ENCODE measurements at places on chromosomes 2 and 18. TPM values are rescaled to one million over a fixed set of nuclear protein-coding genes. Genes with fewer than 3 reads are reported as not detected.

GRCh38 chr2:173521450-173522192 lies 166.9 kb downstream of the CDCA7 start:
- DNase-seq: no peak

- DNase-seq: no peak
These were observed 11.3 kb downstream of the ZNF519 start for GRCh38 chr18:14120926-14121325.

- no peak for DNase-seq
These were observed 50.6 kb upstream of the STPG4 start for GRCh38 chr2:47205576-47206141.

GRCh38 chr2:36413218-36413617 lies 57.6 kb downstream of the CRIM1 start:
- DNase-seq: no peak

DNA sequence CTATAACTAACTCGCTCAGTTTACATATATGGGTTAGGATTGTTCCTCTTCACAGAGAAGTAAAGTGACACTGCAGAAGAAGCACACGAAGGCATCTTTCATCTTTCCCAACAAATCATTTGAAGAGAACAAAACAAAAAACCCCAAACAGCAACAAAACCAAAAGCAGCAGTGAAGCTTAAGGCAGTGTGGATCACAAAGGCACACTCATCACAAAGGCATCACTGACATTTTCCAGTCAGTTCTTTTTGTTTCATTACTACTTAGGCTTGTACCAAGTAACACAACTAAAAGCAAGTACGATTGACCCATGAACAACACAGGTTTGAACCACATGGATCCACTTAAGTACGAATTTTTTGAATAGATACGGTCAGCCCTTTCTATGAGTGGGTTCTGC lies 75.7 kb downstream of the RNF152 start:
- no peak for DNase-seq

AQP4 gene
- 0.27 TPM for polyA plus RNA-seq

COLEC11 gene
- polyA plus RNA-seq: 9.2 TPM

ATP6V1B1 gene
- polyA plus RNA-seq: 1.4 TPM

DNA sequence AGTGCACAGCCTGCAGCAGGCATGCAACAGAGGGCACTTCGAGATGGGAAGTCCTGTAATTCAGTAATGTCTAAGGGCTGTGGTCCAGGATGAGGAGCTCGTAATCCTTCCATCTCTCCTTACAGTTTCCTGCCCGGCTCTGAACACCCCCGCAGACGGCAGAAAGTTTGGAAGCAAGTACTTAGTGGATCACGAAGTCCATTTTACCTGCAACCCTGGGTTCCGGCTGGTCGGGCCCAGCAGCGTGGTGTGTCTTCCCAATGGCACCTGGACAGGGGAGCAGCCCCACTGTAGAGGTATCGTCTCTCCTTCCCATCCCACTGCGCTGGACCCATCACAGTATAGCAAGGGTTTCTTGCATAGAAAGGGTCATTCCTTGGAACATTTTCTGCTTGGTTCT lies 26.7 kb downstream of the FBLN7 start:
- DNase-seq: no peak

RPRM gene
- polyA plus RNA-seq: 0.59 TPM

DNA sequence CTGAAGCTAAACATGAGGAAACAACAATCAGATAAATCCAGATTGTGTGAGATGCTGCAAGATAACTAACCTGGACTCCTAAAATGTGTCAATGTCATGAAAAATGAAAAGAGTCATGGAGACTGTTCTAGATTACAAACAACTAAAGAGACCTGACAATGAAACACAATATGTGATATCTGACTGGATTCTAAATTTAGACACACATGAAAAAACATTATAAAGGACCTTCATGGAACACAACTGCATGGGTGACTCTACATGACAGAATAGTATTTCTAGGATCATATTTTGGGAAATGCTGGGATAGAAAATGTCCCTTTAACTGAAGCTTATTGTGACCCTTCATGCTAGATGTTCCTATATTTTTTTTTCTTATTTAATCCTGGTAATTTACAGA lies 18.5 kb upstream of the SPTBN1 start:
- DNase-seq: no peak

GRCh38 chr2:41763141-41763540 lies 284.7 kb upstream of the PKDCC start:
- DNase-seq: no peak

LDLRAD4 gene
- polyA plus RNA-seq: 46.9 TPM

RPL31 gene
- polyA plus RNA-seq: 8,913 TPM

DNA sequence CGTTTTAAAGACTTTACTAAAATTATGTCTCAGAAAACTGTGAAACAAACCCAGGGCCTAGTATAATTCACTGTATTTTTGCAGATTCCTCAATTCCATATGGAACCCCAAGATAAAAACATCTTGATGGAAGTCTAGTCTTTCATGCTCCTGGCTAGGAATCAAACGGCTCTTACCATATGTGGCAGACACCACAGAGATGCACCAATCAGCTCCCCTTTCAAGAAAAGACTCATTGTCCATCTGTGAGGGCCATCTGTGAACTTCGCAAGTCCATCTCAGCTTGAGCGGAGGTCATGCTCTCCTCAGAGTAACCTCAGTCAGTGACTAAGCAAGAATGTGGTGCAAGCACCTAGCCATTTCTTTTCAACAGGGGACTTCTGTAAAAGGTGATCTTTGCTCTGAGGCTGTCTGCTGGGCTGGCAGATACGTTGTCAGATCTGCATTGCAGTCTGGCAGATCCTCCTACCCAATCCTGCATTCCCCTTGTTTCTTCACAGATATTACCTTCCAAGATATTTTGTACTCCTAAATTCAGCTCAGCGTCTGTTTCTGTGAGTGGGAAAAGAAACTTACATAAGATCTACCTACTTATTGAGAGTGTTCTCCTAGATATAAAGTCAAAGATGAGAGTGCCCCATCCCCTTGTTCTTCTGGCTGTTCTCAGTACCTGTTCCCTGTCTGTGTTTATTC lies 419.3 kb downstream of the SPAG16 start:
- DNase-seq: no peak

DNA sequence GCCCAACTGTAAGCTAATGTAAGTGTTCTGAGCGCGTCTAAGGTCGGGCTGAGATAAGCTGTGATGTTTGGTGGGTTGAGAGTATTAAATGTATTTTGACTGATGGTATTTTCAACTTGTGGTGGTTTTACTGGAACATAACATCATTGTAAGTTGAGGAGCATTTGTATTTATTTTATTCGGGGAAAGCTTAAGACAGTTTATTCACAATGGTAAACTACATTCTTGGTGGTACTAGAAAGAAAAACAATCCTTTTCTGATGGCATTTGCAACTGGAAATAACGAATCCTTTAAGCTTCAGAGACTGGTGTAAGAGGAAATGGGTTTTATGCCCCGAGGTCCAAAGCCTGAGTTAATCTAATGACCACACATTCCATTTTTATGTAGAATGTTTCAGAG lies 283.3 kb upstream of the NETO1 start:
- DNase-seq: no peak

DNA sequence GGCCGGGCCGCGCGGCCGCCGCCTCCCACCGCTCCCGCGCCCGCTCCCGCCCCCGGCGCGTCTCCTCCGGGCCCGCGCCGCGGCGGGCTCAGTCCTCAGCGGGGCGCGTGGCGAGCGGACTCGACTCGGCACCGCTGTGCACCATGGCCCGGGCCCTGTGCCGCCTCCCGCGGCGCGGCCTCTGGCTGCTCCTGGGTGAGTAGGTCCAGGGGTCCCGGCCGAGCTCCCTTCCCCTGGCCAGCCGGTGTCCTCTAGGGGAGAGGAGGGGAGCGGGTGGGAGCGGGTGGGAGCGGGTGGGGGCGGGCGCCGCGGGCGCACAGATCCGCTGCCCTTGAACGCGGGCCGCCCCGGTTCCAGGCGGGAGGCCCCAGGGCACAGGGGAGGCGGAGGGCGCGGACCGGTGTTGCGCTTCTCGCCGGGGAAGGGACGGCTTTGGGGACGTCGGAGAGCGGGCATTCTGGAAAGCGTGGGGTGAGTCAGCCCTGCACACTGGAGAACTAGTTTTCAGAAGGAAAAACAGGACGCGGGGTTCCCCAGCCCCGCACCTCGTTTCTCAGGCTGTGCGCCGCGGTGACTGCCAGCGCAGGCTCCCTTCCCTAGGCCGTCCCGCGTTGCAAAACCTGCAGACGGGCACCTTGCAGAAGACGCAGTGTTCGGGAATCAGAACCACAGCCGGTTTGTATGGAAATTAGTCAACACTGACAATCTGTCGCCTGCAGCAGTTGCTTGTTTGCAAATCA lies at the start of gene RAMP1:
TSS of gene RAMP1 (plus strand) at position 91 of the 740 bp plus-strand sequence. CDS start at position 144, 53 bp downstream.
- no peak for DNase-seq

IL36RN gene
- polyA plus RNA-seq: 2.4 TPM

DNA sequence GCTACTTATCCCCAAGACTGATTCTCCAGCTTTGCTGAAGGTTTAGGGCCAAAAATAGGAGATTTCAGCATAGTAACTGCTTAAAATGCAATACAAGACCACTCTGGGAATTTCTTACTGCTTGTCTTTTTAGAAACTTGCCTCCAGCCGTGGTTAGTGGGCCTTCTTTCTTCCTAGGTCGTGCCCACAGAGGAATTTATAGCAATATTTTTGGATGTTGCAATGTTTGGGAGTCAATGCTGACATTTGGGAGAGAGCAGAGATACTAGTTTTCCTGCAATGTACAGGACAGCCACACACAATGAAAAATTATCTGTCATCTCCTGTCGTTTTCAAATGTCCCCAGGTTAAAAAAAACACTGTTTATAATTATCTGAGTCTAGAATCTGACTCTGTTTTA lies 25.6 kb upstream of the CERS6 start:
- DNase-seq: no peak

DNA sequence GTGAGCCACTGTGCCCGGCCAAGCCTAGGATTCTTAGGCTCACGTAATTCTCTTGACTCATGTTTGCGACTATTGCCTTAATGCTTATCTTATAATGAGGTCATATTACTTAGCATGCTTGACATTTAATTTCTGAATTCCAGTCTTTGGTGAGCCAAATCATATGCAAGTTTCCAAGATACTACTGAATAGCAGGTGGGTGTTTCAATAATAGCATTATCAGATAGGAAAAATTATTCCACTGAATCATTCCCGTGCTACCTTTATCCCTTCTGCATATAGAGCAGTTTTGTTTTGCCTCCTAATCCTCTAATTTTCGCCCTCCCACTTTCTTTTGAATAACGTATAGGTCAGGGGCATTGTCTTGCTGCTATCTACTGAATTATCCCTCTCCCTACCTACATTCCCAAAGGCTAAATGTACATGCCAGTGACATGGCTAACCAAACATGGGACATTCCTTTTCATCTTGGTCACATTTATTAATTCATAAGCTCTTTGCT lies 4.9 kb downstream of the DAW1 start:
- no peak for DNase-seq

LIMS3 gene
- 0.59 TPM for polyA plus RNA-seq

GRCh38 chr2:41963661-41964525 lies 83.9 kb upstream of the PKDCC start:
- no peak for DNase-seq

MSH2 gene
- 24.2 TPM for polyA plus RNA-seq

- no peak for DNase-seq
These were observed 190.7 kb downstream of the DLGAP1 start for GRCh38 chr18:4264347-4264791.

SPATS2L gene
- 58.3 TPM for polyA plus RNA-seq

DNA sequence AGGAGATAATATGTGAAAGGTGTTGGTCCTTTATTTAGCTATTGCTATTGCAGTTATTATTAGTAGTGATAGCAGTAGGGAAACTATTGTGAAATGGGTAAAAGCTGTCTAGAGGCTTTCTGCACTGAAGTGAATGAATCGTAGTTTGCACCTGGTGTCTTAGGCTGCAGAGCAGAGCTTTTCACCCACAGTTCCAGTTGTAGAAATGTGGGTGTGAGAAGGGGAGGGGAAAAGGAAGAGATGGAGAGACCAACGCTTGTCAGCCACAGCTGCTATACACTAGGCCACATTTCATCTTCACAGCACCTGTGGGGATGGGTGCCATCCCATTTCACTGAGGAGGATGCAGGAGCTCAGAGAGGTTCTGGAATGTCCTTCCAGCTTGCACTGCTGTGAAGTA lies 50.0 kb downstream of the TRPM8 start:
- no peak for DNase-seq

DNA sequence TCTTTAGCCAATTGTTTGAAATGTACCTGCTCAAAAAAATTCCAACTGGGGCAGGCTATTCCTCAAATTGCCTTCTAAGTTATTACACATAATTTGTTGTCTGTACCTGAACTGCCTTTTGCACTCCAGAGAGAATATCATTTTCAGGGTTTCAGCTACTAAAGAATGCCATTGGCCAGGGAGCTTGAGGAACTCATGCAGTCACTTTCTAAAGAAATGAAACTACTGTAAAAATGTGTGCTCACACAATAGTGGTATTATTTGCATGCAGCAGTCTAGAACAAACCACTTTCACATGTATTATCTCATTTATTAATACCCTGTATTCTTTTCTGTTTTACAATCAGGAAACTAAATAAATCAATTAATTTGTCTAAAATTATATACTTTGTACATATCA lies 152.2 kb downstream of the PID1 start:
- DNase-seq: no peak
